ENCODE measurements at places on chromosomes 11 and 22.
A peak's percentile ranks its signal among the peaks of the same experiment; 100 is the strongest.

- DNase-seq, result no peak
Measured at GRCh38 chr11:39327302-39327701, 2132.2 kb downstream of the LRRC4C start.

- DNase-seq, result no peak
Measured at GRCh38 chr11:47863898-47864430, 15.8 kb upstream of the NUP160 start.

DNA sequence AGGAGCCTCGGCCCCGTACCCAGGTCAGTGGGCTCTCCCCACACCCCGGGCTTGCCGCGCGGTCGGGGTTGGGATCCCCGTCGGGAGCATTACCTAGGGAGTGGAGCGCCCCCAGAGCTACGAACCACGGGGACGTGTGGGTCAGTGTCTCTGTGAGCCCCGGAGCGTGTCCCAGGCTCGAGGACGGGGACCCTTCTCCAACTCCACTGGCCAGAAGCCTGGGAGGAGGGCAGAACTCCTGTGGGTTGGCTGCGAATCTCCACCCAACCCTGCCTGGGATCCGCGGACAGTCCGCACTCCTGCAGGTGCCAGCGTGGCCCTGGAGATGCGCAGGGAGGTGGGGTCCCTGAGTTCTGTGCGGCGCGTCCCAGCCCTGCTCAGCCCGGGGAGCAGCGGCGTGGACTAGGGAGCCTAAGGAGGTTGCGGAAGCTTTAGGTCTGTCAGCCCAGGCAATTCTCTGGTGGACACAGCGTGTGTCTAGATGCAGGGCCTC, 346 bp downstream of the PPFIBP2 start:
- no peak for DNase-seq

DNA sequence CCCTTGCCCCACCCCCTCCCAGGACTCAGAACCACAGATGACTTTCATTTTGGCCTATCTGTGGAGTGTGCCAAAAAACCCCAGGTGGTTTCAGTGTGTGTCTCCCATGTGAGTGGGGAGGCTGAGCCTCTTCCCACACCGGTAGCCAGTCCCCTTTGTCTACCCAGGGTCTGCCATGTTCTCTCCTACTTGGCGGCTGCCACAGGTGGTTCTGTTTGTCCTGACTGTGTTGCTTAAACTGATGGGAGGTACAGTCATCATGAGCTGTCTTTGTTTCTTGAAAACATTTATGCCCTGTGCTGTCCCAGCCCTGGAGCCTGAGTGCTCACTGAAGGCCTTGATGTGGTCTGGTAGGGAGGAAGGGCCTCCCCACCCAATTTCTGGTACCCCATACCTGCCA, 39.7 kb upstream of the SUSD2 start:
- no peak for DNase-seq

DNA sequence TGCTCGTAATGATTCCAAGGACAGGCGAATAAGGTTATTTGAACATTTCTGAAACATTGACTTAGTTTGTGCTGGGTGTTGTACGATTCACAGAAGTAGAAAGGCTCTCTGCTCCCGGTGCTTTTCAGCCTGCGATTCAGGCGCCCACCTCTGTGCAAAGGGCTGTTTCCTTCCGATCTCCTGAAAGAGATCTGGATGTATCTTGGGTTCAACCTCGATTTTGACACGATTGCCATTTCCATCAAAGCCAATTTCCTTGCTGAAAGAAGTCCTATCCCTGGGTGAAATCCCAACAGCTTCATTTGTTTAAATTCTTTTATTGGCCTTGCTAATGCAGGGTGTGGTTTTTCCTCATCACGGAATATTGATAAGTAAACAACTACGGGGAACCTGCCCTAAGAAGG, 1.1 kb upstream of the ZC3H12C start:
- no peak for DNase-seq

GRCh38 chr11:44837661-44838060, 110.9 kb downstream of the TSPAN18 start:
- no peak for DNase-seq

GRCh38 chr22:24843048-24843447, 37.0 kb downstream of the SGSM1 start:
- no peak for DNase-seq

DNA sequence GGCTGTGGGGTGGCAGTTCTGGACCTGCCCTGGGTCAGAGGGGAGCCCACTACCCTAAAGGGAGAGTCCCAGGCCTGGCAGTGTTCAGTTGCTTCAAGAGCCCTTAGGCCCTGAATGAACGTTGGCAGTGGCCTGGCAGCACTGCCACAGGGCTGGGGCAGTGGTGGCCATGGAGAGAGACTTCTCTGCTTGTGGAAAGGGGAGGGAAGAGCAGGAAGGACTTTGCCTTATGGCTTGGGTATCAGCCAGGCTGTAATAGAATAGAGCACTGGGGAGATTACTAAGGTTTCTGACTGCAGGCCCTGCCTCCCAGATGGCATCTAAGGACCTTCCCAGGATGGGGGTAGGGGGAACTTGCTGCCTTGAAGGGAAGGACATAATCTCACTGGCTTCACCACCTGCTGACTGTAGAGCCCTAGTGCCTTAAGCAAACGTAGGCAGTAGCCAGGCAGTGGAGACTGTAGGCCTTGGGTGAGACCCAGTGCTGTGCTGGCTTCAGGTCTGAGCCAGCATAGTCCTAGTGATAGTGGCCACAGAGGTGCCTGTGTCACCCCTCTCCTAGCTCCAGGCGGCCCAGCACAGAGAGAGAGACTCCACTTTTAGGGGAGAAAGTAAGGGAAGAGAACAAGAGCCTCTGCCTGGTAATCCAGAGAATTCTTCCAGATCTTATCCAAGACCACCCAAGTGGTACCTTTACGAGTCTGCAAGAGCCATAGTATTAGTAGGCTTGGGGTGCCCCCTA, 27.6 kb downstream of the PLA2G6 start:
- no peak for DNase-seq

GRCh38 chr11:118398791-118399559, 2.4 kb upstream of the ATP5MG start:
- no peak for DNase-seq

- peak; percentile 37 for DNase-seq
Measured at GRCh38 chr11:112128483-112129121, 35.3 kb downstream of the IL18 start.

GRCh38 chr22:24386937-24387471, 40.4 kb upstream of the ADORA2A start:
- no peak for DNase-seq

GRCh38 chr22:20972933-20973577, 6.0 kb downstream of the AIFM3 start:
- DNase-seq, result no peak

DNA sequence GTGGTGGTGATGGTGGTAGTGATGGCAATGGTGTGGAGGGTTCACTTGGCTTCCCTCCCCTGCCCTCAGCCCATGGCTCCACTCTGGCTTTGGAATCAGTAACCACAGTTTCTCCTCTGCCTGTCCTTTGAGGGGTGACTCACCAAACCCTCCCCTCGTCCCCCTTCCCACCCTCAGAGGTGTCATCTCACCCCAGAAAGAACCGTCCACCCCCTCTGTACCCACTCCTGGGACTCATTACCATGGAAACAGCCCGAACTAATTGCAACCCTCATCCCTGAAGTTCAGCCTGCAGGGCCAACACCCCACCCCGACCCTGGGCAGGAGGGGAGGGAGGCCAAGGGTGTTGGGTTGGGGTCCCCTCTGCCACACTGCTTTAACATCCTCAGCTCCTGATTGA, 26.6 kb downstream of the PHLDB1 start:
- DNase-seq, result no peak

DNA sequence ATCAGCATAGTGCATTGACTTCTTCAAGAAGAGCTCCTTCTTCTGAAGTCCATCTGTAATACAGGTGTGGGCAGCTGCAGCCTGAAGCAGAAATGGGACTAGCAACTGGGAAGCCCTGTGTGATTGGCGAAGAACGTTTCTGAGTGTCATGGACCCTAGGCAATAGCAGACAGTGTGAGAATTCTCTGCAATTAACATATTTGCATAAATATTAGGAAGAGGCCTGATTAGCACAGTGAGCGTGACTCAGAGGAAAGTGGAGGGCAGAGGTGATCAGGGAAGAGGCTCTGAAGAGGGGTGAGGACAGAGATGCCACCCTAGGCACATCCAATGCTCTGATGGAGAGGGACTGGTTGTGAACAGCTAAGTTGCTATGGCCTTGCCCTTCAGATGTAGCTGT, 171.2 kb upstream of the ZBED5 start:
- DNase-seq, result no peak

DNA sequence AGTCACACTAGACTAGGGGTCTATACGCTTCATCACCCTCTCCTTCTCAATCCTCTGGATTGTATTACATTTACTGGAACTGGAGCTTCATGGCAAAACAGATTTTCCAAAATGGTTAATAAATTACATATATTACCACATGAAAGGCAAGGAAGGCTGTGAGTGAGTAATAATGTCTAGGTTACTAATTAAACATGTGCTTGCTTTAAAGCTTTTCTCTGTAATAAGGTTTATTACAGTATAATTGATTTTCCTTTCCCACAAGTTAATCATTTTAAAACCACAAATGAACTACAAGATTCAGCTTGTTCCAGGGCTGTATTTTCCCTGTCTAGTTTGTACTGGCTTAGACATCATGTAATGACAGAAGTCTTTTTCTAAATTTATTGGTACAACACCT, 25.6 kb downstream of the MMP13 start:
- DNase-seq, result no peak

DNA sequence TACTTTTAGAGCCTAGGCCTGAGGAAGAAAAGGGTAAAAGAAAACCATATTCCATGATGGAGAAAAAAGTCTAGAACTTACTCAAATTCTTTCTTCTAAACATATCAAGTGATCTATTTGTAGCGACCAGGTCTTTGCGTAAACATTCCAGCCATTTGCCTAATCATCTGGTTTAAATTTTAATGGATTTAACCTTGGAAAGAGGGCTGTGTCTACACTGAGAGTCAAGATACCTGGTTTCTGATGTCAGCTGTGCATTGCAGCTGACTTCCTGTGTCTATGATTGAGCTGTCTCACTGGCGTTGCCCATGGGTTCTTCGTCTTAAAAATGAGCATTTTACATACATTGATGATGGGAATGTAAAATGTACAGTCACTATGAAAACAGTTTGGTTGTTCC, 10.0 kb upstream of the TMEM123 start:
- no peak for DNase-seq

- no peak for DNase-seq
Measured at GRCh38 chr11:47550288-47551047, 2.5 kb downstream of the CELF1 start.

DNA sequence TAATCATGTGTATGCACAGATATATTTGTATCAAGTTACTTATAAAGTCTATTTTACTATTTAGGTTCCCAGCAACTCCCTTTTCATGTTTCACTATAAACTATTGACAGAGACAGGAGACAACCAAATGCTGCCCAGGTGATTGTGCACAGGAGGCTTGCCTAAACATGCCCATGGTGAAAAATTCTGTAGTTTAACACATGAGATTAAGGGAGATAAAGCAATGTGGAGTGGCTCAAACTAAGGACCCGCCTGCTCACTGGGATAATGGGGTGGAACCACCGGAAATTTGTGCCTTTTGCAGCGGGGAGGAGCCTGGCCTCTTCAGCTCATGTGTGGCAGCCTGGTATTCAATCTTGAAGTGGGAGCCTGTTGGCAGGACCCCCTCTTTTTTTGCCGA, 459.5 kb upstream of the CNTN5 start:
- no peak for DNase-seq

GRCh38 chr11:77095551-77096490, 6.8 kb upstream of the OMP start:
- DNase-seq, result no peak

DNA sequence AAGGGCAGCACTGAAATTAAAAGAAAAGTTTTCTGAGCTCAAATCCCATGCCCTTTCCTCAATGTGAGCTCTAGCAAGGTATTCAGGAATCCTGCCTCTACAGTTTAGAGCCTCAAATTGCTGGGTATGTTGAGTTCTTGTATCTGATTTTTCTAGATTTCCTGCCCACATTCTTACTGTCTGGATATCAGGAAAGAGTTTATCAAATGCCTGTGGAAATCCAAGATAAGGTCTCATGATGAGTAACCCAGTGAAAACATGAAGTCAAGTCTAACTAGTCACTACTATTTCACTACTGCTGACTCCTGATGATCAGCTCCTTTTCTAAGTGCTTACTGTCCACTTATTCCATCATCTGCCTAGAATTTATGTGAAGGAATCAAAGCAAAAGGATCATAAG, 29.8 kb downstream of the LIMK2 start:
- no peak for DNase-seq

- DNase-seq, result no peak
Measured at GRCh38 chr11:117668321-117668751, 128.7 kb downstream of the DSCAML1 start.

GRCh38 chr11:29534836-29535235, 482.0 kb downstream of the KCNA4 start:
- DNase-seq, result no peak

GRCh38 chr11:74464746-74465145, 2.6 kb downstream of the KCNE3 start:
- no peak for DNase-seq

- DNase-seq, result no peak
Measured at GRCh38 chr11:65416841-65417701, 5.5 kb upstream of the NEAT1 start.

DNA sequence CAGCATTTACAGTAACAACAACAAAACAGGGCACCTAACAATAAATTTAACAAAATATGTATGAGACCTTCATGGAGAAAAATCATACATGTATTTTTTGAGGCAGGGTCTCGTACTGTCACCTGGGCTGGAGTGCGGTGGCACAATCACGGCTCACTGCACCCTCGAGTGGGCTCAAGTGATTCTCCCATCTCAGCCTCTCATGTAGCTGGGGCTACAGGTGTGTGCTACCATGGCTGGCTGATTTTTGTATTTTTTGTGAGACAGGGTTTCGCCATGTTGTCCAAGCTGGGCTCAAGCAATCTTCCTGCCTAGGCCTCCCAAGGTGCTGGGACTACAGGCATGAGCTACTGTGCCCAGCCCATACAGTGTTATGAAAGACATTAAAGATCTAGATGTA, 278.1 kb downstream of the SWAP70 start:
- no peak for DNase-seq
